ENCODE measurements at places on chromosomes 5 and 9.
A peak's percentile ranks its signal among the peaks of the same experiment; 100 is the strongest.

GRCh38 chr5:56595566-56595965 lies 219.8 kb upstream of the MAP3K1 start:
- no peak for DNase-seq

DNA sequence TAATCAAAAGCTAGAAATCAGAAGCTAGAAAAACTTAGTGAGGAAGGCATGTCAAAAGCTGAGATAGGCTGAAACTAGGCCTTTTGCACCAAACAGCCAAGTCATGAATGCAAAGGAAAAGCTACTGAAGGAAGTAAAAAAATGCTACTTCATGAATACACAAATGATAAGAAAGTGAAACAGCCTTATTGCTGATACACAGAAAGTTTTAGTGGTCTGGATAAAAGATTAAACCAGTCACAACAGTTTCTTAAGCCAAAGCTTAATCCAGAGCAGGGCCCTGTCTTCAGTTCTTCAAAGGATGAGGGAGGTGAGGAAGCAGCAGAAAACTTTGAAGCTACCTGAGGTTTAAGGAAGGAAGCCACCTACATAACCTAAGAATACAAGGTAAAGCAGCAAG lies 102.5 kb upstream of the SH3GL2 start:
- no peak for DNase-seq

DNA sequence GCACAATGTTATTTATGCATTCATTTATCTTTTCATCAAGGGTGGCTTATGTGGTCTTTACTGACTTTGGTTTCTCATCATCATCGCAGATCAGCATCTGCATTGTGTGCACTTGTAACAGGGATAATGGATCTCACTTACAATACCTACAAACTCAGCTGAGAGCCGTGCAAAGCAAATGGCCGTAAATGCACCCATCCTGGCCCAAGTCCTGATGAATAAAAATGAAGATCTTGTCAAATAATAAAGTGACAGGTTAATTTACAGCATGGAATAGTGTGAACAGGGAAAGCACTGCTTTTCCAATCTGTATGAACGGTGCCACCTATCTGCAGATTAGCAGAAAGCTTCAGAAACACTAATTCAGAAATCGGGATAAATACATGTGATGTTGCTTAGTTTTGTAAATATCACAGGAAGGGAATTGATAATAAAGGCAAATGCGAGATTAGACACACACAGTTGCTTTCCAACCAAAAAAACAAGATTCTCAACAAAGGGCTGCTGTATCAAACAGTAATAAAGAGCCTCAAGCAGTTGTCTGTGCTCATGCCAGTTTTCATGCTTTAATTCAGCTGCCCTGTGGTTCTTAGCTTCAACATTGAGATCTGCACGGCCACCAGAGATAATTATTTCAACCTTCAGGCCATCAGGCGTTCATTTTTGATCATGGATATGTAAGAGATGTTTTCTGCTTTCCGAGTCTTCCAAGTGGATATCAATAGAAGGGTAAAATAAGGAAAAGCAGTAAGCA lies 153.4 kb upstream of the POU5F2 start:
- peak; percentile 59 for DNase-seq

GRCh38 chr9:32581512-32582143 lies 8.7 kb upstream of the NDUFB6 start:
- peak; percentile 47 for DNase-seq

- no peak for DNase-seq
Observed at GRCh38 chr9:32347571-32347970, 36.9 kb upstream of the ACO1 start.

DNA sequence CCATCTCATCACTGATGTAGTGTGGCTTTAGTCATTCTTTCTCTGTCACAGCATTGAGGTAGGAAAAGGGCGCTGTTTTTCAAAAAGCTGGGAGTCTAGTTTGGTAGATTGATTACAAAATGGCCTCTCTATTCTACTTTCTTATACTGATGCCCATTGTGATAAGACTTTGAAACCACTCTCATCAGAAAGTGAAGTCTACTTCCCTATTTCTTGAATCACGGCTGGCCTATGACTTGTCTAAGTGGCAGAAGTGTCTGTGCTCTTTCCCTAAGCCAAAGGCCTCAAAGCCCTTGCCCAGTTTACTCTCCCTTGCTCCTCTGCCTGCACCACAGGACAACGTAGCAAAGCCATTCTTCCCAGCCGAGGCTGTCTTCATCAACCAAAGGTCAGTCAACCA lies 83.0 kb upstream of the IL33 start:
- no peak for DNase-seq

GRCh38 chr5:88729084-88729828 lies 153.7 kb downstream of the MEF2C start:
- peak; percentile 84 for DNase-seq

DNA sequence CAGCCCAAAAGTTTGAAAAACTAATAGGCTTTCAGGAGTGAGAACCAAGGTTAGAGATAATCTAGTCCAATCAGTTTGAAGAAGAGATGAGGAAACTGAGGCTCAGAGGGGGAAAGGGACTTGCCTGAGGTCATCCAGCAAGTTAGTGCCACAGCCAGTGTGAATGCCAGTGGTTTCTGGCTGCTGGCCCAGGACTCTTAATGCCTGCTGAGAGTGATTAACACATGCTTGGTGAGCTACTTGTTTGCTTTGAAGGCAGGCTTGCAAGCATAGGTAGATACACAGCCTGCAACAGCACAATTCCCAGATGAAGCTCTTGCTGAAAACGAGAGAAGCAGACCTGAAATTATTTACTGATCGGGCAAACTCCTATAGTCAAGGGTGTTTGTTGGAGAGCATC lies 591.6 kb upstream of the SGCD start:
- no peak for DNase-seq

DNA sequence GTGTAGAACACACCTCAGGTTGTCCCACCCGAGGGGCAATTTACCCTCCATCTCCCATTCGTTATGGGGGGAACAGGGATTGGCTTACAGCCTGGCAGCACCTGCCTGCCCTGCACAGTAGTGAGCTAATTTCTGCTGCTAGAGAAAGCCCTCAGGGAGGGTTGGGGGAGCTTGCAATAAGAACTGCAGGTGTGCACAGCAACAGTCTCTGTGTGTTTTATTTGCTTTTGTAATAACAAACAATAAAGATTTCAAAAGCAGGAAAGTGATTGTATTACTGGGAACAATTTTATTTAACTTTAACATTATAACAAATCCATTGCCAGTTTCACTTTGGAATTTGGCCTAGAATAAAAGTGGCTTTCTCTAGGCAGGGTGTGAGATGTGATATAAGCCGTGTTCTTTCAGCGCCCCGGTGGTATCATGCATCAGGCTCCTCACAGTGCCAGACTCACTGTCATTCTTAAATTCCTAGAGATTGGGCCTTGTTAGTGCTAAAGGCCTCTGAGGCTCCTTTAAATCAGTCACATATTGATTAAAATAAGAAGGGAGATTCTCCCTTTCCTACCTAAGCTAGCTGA lies 81.1 kb downstream of the RMI1 start:
- DNase-seq: no peak

GRCh38 chr5:127785098-127785927 lies 82.1 kb downstream of the CCDC192 start:
- no peak for DNase-seq

DNA sequence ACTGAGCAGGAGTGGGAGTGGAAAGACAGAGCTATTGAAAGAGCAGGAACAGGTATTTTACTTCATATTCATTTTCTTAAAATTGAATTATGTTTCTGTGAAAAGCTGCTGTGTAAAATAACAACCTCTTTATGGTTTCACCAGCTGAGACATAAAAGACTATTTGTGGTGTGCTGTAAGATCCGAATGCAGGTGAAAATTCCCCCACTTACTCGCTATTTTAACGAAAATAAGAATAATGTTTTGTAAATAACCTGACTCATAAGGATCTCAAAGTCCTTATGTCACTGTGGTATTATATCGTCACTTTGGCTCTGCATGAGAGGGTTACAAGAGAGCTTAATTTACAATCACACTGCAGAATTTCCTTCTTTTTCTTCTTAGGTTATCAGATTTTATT lies 65.3 kb upstream of the NFIB start:
- DNase-seq: no peak
